NCI-H446 (cell line): ENCODE measurements at places on chromosomes 12 and 14.

GRCh38 chr12:57116580-57117281 is 5.6 kb upstream of the STAT6 start:
- DNase-seq: no peak

DNA sequence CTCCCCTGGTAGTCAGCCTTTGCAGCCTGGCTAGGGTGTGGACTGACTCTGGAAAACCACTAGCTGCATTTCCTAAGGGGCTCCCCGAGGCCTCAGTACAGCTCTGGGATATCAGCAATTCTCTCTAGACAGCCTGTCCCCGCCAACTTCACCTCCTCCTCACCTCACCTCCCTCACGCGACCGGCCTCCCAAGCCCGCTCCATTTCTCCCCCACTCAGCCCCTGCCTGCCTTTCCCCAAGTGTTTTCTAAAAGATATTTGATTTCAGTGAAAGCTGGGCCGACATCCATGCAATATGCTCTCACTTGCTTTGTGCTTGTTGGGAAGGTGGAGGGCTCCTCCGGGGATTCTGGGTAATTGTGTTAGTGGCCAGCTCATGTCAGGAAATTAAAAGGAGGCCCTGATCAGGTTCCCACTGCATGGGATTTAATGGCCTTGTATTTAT is 91.8 kb downstream of the ESRRB start:
- no peak for DNase-seq

- peak; percentile 33 for DNase-seq
Measured at GRCh38 chr12:109464642-109465351, 12.3 kb downstream of the KCTD10 start.

- no peak for DNase-seq
Measured at GRCh38 chr14:53735916-53736315, 220.7 kb downstream of the BMP4 start.

GRCh38 chr12:102876883-102877282 is 40.2 kb downstream of the PAH start:
- no peak for DNase-seq

DNA sequence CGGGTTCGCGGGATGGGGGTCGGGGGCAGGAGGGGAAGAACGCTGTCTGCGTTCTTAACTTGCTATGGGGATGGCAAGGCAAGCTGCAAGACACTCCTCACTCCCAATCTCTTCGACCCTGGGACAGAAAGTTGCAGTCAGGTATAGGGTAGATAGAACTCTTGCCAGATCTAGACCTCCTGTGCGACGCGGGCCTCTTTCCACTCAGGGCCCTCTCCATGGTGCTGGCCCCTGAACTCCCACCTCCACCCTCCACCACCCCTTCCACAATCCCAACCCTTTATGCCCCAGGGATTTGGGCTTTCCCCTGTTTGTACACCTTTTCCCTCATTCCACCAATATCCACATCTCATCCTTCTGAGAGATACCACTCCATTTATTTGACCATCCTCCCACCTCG is 812 bp downstream of the NABP2 start:
- no peak for DNase-seq

GRCh38 chr12:66598079-66598478 is 80.8 kb downstream of the GRIP1 start:
- no peak for DNase-seq

GRCh38 chr14:70709726-70710382 is 68.1 kb downstream of the TTC9 start:
- no peak for DNase-seq

GRCh38 chr12:20696181-20696905 is 1.2 kb downstream of the SLCO1C1 start:
- no peak for DNase-seq

DNA sequence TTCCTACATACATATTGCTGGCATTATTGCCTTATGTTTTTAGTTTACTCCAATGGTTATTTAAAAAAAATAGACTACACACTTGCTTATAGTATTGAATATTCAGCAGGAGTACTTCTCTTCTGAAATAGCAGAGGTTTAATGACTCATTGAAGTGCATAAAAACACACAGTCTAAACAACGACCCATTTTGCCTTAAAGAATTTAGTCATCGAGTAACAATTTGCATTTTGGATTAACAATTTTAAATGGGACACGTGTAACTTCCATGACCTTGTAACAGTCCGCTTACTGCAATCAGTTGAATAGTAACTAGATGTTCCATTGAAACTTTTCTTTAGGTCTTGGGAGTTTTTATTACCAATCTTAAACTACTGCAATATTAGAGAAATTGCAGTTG is 9.0 kb downstream of the TRHDE start:
- DNase-seq: no peak

- no peak for DNase-seq
Measured at GRCh38 chr12:77548797-77549196, 281.9 kb upstream of the NAV3 start.

GRCh38 chr12:100753837-100754236 is 40.7 kb upstream of the ANO4 start:
- DNase-seq: no peak

GRCh38 chr12:5364036-5364770 is 67.7 kb upstream of the NTF3 start:
- no peak for DNase-seq

- no peak for DNase-seq
Measured at GRCh38 chr12:43332977-43333640, 218.9 kb downstream of the ADAMTS20 start.

DNA sequence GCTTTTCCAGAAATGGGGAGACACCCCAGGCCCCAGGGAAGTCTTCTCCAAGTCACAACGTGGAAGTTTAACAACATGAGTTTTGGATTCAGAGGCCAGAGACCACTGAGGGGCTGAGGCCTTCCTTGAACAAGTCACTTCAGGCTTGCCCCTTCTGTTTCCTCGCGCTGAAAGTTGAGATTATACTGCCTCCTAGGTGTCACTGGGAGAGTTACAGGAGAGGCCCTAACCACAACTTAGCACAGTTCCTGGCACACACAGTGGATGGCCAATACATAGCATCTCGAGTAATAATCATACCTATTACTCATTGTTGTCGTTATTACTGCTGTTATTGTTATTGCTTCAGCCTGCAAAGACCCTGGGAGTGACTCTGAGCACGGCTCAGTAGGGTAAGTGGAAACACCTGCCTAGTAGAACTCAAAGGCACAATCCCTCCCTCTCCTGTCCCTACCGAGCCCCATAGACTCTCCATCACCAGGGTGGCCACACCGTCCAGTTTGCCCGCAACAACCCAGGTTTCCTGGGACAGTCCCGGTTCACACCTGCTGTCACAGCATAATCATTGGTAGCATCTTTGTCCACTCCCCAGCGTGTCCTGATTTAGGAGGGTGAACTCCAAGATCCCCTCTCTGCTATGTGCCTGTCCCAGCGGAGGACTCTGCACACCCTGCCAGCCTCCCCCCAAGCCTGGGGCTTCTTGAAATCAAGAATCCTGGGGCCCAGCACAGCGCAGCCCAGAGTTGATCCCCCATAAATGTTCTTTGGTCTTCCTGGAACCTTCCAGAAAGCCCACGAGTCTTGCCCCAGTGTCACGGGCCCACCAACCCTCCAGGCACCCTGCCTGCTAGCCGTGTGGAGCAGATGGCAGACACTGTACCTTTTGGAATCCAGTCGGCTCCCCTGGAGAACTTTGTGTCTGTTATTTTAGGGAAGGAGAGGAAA is 85.0 kb downstream of the SYNE3 start:
- no peak for DNase-seq
